ENCODE measurements at places on chromosomes 11 and 22. TPM values are rescaled to one million over a fixed set of nuclear protein-coding genes. Genes with fewer than 3 reads are reported as not detected.

DNA sequence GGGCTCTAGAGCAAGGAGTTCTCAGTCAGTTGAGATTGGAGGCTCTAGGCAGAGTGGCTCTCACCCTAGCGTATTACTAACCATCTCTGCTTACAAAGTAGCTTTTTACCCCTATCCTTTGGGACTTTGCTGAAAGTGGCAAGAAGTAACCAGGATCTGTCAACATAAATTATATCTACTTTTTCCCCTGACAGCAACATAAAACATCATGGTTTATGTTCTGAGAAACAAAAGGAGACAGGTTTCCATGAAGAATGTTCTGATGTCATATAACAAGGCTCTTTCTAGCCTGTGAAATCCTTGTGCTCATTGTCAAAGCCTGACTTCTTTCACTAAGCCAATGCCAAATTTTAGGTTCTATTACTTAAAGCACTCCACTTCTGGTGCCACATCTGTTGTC, 7.2 kb upstream of the EIF3M start:
- no peak for DNase-seq

NAALAD2 gene
- 0.14 TPM for polyA plus RNA-seq

- DNase-seq = peak; percentile 95
Measured at GRCh38 chr11:304915-305843, 2.4 kb upstream of the IFITM2 start.

TRIM49 gene
- not detected for polyA plus RNA-seq

DNA sequence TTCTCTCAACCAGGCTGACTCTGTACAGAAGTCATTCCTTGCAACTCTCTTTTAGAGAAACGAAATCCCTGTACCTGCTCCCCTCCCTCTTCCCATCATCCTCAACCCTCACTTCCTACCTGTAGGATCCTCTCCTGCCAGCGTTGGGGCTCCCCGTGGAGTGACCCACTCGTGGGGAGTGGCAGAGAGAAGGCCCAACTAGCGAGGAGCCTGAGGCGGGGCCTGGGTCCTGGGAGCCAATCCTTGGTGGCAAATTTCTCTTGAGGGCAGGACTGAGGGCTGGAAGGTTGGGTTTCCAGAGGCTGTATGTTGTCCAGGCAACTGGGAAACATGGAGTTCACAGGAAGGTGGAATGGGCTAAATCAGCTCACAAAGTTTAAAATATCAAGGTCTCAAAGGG, 10.4 kb downstream of the NHERF4 start:
- peak; percentile 36 for DNase-seq

DNA sequence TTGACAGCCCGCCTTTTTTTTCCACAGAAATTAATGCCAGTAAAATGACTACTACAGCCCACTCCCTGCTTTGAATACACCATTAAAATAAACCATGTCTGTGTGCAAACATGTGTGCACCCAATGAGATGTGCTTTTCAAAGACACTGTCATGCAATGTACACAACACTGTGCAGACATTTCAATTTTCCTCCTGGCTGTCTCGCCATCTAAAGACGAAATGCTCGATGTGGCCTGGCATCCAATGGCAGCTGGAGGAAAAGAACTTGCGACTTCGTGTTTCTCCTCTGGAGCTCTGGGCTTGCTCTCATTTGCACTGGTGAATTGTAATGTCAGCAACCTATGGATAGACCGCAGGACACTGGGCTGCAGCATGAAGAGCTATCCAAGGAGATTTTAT, 147.0 kb upstream of the NAV2 start:
- no peak for DNase-seq

DNA sequence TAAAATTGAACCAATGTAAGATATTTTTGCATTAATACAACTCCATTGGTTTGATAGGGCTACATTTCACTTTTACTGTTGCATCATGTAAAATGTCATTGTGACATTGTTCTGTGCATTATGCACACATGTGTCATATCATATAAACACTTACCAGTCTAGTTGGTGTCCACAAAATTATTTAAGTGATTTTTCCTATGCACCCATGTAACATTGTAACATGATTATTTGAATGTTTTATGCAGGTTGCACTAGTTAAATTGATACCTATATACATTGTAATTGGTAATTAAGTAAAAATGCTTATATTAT, 9.6 kb upstream of the BIRC3 start:
- no peak for DNase-seq
